Smooth muscle cell of the pulmonary artery (primary cell): ENCODE measurements at places on chromosomes 7 and 10. TPM values are rescaled to one million over a fixed set of nuclear protein-coding genes. Genes with fewer than 3 reads are reported as not detected.

Gene ZNF37A
- total RNA-seq: 14.2 and 15.5 TPM in 2 replicates

Gene ZNF503
- total RNA-seq: 12.8 and 19.7 TPM in 2 replicates

Gene CALN1
- not detected in 2 replicates for total RNA-seq

Gene CALCR
- total RNA-seq: not detected in 2 replicates

Gene OR6V1
- not detected in 2 replicates for total RNA-seq

Gene BLNK
- 0.07 TPM in 1 of 2 replicates, not detected in the other for total RNA-seq

Gene HHEX
- 2.1 and 9.2 TPM in 2 replicates for total RNA-seq

Gene TMEM26
- 0.40 and 2.0 TPM in 2 replicates for total RNA-seq

Gene NEBL
- total RNA-seq: 0.65 TPM in 1 of 2 replicates, not detected in the other

Gene LHFPL3
- not detected in 2 replicates for total RNA-seq

Gene ZNF438
- 3.1 TPM in 2 replicates for total RNA-seq

Gene ADRB1
- not detected in 2 replicates for total RNA-seq

Gene TEX36
- not detected in 2 replicates for total RNA-seq
